ENCODE measurements at places on chromosomes 5 and 9.
A peak's percentile ranks its signal among the peaks of the same experiment; 100 is the strongest.

- DNase-seq = peak; percentile 78
These were observed 97.8 kb downstream of the C5orf15 start for GRCh38 chr5:133870661-133871060.

- DNase-seq = no peak
These were observed 263.7 kb downstream of the SEMA5A start for GRCh38 chr5:9282211-9282610.

GRCh38 chr9:93302586-93303257 lies 118.8 kb downstream of the WNK2 start:
- peak; percentile 72 for DNase-seq

GRCh38 chr5:121144764-121145163 lies 680.7 kb downstream of the PRR16 start:
- peak; percentile 26 for DNase-seq

- no peak for DNase-seq
These were observed 18.1 kb upstream of the RNF145 start for GRCh38 chr5:159227452-159227851.

- DNase-seq = no peak
These were observed 11.9 kb downstream of the TMC1 start for GRCh38 chr9:72533322-72533721.

- DNase-seq = no peak
These were observed 34.2 kb upstream of the STRBP start for GRCh38 chr9:123302348-123303214.

GRCh38 chr9:16157216-16157615 lies 604.4 kb downstream of the CCDC171 start:
- DNase-seq = no peak

DNA sequence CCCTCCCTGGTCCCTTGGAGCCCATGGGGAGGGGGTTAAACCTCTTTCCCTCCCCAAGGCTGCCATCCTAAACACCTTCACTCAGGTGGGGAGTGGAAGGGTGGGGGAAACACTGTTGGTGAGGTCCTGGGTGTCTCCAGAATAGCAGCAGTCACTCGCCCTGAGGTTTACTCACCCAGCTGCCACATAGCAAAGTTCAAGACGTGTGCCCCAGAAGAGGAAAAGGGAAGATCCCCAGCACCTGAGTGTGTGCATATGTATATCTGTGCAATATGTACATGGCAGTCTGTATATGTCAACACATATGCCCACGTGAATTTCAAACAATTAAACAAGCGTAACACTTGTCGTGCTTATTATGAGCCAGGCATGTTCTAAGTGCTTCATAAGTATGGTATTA lies 31.3 kb upstream of the SMU1 start:
- DNase-seq = peak; percentile 42

DNA sequence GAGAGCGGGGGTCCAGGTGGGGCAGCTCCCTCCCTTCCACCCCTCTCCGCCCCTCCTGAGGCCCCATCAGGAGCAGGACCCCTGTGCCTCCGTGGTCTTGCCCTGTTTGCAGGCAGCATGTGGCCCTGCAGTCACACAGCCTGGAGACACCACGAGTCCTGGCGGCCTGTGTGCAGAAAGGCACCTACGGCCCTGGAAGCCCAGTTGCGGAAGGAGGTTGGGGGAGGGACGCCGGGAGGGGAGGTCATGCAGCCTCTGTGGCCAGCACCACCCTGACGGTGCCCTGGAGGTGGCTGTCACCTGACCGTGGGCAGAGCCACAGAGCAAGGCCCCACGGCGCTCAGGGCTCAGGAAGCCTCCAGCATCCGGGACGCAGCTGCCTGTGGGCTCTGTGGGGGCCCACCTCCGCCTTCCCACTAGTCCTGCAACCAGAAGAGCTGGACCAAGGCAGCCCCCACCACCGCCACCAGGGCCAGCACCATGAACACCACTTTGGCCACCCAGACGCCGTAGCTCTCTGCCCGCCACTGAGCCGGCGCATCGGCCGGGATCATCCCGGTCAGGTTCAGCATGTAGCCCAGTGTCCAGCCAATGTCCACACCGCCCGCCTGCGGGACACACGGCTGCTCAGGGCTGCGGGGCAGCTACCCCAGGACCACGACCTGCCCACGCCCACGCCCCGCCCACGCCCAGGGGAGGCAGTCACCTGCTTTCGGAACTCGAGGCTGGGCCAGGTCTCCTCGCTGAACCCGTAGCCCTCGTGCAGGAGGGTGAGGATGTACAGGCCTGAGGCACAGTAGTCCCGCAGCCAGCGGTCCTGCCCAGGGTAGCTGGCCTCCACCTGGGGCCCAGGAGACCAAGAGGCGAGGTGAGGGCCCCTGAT lies 6.4 kb downstream of the ENTPD8 start:
- DNase-seq = no peak

- DNase-seq = peak; percentile 83
These were observed at the start of gene CMBL for GRCh38 chr5:10307206-10308148. TSS of gene CMBL (minus strand) at chr5:10307902. CDS start at chr5:10290762, 17,140 bp downstream.

DNA sequence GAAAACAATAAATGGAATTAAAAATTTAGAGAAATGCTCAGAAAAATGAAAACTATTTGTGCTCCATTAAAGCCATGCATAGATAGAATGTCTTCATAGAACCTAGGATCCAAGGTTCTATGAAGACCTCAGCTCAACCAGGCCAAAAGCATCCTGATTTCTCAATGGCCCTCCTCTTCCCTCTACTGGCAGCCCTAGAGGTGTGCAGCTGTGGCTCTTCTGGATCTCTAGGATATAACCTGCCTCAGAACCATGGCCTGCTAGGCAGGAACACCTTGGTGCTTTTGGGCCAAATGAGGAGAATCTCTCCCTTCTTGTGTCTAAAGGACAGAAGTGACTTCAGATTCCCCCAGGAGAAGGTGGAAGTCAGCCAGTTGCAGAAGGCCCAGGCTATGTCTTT lies 15.1 kb downstream of the IFNA1 start:
- peak; percentile 65 for DNase-seq

- DNase-seq = peak; percentile 69
These were observed 168.2 kb downstream of the DAB2IP start for GRCh38 chr9:121819428-121820231.

DNA sequence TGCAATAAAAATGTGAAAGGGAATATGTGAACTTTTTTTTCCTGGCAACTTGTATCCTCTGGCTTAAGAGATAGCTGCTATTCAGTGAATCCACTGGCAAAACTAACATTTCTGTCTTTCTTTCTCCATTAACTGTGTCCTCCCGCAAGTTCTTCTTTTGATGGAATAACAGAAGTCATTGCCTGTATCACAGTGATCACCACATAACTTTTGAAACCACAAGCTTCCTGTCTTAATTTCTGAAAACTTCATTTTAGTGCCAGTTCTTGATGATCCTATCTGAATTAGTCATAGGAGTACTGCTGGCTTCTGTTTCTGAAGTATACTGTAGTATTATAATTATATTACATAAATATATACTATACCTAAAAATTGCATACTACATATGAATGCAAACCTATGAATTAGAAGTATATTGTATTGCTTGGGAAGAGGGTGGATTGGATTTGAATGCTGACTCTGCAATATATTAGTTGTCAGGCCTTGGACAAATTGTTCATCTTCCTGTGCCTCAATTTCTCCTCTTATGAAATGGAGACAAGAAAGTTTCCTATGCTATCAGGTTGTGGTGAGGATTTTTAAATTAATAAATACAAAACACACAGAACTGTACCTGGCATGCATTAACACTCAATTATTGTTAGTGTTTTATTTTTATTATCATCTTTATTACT lies 441.6 kb downstream of the CETN3 start:
- DNase-seq = peak; percentile 44

DNA sequence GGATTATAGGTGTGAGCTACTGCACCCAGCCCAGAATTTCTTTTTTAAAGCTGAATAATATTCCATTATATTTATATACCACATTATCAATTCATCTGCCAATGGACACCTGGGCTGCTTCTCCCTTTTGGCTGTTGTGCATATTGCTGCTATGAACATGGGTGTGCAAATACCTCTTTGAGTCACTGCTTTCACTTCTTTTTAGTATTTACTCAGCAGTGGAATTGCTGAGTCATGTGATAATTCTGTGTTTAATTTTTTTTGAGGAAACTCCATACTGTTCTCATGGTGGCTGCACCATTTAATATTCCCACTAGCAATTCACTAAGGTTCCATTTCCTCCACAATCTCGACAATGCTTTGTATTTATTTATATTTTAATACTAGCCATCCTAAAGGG lies 36.1 kb upstream of the KIF4B start:
- DNase-seq = peak; percentile 39

GRCh38 chr5:82854956-82855355 lies 222.2 kb downstream of the TMEM167A start:
- no peak for DNase-seq

DNA sequence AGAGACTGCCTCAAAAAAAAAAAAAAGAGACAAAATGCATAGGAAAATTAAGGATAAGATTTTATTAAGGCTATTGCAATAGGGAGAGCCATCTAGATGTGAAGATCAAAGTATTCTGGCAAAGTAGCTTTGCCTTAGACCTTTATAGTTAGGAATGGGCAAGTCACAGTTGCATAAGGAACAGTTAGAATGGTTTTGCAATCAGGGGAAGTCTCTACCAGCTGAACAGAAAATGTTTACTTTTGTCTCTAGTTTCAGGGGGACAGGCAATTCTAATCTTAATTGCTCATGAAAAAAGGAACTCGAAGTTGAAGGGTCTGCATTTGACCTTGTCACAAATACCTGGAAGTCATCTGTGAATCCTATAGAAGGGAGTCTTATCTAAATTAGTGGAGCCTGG lies 13.1 kb upstream of the ATP6V1G1 start:
- no peak for DNase-seq

- DNase-seq = no peak
These were observed 17.1 kb downstream of the SHB start for GRCh38 chr9:38051780-38052546.

DNA sequence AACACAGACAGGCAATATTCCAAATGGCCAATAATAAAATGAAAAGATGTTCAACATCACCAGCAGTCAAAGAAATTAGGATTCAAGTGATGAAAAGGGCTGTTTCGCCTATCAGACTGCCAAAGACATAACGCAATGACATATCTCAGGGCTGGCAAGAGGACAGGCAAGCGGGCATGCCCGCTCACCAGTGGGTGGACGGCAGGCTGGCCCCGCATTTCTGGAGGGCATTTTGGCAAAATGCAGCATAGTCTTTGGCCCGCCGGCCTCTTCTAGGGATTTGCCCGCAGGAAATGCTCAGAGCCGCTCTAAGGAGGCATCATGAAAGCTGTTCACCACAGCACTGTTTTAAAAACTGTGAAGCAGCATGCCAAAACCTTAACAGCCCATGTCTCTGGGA lies 1.4 kb upstream of the PPP1R26 start:
- DNase-seq = peak; percentile 37

DNA sequence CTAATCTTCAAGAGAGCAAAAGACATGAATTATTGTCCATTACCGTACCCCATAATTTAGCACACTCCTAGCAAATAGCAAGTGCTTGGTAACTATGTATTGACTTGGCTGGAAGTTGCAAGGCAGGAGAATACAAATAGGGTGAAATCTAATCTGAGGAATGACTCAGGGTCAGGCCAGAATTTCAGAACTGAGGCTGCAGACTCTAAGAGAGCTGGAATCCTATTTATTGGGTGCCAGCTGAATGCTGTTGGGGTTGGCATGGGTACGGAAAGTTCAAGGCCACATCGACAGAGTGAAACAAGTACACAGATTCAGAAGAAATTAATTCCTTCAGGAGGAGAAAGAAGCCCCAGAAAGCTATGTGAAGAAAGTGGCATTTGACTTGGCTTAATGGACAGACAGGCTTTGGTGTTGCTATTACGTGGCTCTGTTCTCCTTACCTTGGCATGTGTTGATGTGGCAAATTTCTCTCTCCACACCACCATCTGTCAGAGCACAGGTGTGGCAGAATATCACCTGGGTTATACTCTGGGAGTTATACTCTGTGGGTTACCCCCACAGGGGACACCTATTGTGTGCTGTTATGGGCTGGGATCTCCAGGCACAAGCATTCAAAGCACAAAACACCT lies 20.9 kb upstream of the ASTN2 start:
- DNase-seq = no peak

GRCh38 chr9:104970271-104970987 lies 42.5 kb upstream of the ABCA1 start:
- DNase-seq = peak; percentile 32

DNA sequence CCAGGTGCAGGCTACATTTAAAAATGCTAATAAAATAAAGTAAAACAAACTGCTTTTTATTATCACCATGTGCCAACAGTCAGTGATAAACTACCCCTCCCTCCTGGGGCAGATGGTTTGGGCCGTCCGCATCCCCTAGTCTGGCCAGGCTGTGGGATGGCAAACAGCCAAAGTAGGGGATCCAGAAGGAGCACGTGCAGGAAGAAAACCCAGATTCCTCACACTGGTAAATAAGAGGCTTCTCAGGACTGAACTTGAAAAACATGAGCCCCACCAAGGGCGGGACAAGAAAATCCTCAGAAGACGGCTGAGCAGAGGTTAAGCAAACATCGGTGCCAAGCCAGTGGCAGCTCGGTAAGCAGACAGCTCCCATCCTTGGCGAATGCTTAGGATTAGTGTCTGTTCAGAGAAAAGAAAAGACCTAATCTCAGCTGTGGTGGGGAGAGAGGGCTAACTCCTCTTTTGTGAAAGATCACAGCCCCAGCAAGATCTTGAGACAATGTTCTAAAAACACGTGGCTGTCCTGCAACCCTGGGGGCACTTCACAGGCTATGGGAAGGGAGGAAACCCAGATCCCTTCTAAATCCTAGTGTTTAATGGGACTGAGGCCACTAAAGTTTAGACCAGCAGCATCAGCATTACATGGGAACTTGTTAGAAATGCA lies 46.5 kb upstream of the GDNF start:
- DNase-seq = no peak

DNA sequence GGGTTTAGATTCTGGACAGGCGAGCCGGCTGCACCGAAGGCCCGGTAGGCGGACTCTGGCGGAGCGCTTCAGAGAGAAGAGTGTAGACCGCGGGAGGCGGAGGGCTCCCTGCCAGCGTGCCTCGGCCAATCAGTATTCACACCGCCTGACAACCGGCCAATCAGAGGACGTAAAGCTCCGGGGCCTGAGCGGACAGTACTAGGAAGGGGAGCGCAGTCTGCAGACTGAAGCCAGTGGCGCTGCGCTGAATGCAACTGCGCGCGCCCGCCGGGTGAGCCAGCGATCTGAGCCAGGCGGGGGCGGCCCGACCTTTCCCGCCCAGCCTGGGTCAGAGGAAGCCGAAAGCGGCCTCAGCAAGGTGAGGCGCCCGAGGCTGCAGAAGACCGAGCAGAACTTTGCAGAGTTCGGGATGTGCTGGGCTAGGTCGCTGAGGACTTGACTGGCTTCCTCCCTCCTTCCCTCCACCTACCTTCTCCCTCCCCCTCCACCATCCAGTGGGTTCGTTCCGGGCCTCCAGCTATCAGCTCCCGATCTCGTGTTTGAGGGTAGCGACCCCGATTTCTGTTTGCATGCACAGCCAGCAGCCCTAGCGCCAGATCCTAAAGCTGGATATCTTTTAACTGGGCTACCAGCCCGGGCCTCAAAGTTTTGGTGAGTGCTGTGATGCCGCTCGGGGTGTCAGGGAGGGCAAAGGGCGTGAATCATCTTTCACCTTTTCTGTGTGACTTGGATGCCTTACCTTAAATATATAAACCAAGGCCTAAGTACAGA lies at the start of gene DMRT2:
Gene DMRT2 (plus strand): TSS at position 233 of the 771 bp plus-strand sequence. CDS start 1,257 bp downstream, outside the sequence.
- DNase-seq = peak; percentile 16
